ENCODE measurements at places on chromosomes 5 and 9.

- no peak for DNase-seq
Observed at GRCh38 chr5:11467588-11467987, 436.7 kb downstream of the CTNND2 start.

DNA sequence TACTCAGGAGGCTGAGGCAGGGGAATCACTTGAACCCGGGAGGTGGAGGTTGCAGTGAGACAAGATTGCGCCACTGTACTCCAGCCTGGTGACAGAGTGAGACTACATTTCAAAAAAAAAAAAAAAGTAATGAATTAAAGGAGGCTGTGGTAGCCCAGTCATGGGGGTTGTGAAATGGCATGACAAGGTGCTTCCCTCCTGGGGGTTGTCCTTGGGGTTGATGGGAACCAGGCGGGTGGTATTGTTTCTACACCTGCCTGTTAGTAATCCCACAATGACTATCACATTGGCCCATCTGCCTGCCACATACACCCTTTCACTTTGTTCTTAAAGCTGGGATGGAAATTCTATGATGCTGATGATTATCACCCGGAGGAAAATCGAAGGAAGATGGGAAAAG, 5.6 kb downstream of the IDNK start:
- DNase-seq: no peak

- no peak for DNase-seq
Observed at GRCh38 chr9:123460091-123460490, 104.1 kb downstream of the CRB2 start.

GRCh38 chr5:77798456-77798855, 22.3 kb upstream of the TBCA start:
- DNase-seq: no peak

DNA sequence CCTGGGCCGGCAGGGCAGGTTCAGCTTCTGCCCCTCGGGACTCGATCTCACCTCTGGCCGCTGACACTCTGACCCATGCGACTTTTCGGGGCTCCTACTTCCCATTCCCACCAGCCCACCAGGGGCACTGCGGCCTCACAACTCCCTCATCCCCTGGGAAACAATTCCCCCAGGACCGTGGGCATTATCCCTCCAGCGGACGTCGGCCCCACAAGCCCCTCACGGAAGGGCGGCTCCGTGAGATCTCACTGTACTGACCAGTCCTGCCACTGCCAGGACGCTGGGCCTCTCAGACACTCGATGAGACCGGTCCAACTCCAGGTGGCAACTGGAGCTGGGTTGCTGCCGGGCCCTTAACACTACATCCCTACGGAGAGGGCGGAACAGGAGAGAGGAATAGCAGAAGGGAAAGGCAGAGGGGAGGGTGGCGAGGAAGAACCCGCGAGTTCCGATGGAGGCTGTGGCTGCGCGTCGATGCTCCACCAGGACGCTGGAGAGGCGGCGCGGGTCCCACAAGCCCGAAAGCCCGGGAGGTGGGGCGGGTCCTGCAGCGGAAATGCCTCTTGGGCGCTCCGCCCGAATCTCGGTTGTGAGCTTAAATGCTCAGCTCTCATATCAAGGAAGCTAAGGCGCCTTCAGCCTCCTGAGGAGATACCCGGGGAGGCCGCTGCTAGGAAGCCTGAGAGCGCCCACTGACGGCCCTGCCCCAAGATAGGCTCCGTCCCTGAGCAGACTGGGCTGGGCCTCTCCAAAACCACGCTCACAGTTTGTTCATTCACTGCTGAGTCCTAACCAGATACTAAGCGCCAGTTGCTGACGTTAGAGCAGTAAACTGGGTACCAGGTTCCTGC, 36.3 kb downstream of the VCP start:
- DNase-seq: no peak

- DNase-seq: no peak
Observed at GRCh38 chr9:97617939-97618416, 15.2 kb downstream of the TSTD2 start.

DNA sequence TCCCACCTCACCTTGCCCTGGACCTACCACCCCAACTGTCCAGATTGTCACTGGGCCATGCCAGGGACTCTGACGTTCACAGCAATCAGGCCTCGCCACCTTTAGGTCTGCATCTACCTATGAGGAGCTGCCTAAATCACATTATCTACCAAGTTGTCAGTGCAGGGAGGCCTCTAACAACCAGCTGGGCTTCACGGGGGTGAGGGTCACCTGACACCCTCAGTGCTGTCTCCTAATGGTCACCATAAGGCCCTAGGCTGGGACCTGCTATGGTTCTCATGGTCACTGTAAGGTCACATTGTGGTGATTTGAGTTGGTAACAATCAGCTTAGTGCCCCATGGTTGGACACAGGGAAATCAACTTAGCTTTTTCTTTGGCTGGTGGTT, 119.2 kb upstream of the CXCL14 start:
- DNase-seq: no peak

DNA sequence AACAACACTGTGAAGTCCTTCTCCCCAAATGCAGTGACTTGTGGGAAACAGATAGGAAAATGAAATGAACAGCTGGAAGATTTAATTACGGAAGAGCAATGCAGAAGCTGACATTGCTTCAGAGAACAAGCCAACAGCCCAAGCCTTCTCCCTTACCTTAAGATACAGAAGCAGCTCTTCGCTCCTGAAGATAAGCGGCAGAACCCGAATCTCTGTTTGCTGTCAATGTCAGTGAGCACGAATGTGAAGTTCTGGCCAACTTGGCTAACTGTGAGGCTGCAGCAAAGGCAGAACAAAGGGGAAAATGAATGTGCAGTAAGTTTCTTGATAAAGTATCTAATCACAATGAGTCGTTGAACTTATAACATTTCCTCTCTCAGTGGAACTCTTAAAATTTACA, 172.4 kb downstream of the DENND1A start:
- DNase-seq: no peak

- no peak for DNase-seq
Observed at GRCh38 chr9:93668261-93668871, 92.0 kb downstream of the PHF2 start.

DNA sequence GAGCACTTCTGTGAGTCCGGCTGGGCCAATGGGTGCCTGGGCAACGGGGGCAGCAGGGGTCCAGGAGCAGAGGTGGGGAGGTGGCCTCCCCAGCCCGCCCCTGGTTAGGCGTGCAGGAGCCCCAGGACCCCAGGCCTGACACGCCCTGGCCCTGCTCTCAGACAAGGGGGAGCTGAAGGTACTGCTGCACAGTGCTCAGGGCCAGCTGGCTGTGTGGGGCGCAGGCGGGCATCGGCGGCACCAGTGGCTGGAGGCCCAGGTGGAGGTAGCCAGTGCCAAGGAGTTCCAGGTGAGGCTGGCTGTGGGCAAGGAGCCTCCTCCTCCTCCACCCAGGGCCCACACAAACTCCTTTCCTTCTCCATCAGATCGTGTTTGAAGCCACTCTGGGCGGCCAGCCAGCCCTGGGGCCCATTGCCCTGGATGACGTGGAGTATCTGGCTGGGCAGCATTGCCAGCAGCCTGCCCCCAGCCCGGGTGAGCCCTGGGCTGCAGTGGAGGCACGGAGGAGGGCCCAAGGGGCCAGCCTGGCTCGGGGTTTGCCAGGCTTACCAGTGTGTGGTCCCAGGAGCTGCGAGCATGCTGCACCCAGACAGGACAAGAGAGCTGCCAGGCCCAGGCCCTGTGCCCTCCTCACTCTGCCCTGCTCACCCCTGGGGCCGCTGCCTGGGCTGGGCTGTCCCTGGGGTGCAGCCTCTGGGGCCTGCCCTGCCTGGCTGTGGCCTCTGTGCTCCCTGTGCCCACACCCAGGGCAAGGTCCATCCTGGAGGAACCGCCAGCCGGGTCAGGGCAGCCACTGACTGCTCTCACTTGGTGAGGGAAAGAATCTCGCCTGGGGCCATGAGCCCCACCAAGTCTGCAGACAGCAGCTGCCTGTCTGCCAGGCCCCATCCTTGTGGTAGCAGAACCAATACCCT, 7.0 kb downstream of the MAMDC4 start:
- DNase-seq: no peak

GRCh38 chr9:10274175-10274574, 338.6 kb downstream of the PTPRD start:
- no peak for DNase-seq

- DNase-seq: no peak
Observed at GRCh38 chr5:32601623-32602295, 16.4 kb downstream of the SUB1 start.

GRCh38 chr5:43561356-43561755, 4.5 kb upstream of the PAIP1 start:
- no peak for DNase-seq

DNA sequence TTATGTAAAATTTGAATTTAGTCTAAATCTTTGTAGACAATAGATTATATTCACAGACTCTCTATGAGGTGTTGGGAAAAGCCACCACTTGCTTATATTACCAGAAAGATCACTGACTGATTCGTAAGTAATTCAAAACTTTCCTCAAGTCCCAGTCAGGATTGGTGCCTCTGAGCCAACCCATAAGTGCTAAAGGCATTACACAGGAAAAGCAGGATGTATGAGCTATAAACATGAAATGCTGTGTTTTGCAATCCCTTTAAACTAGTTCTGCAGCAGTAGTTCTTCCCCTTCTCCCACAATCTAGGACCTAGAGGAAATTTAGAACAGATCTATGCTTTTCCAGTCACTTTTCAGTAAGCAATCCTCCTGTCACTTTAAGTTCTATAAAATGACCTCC, 48.0 kb downstream of the SHLD3 start:
- DNase-seq: no peak

DNA sequence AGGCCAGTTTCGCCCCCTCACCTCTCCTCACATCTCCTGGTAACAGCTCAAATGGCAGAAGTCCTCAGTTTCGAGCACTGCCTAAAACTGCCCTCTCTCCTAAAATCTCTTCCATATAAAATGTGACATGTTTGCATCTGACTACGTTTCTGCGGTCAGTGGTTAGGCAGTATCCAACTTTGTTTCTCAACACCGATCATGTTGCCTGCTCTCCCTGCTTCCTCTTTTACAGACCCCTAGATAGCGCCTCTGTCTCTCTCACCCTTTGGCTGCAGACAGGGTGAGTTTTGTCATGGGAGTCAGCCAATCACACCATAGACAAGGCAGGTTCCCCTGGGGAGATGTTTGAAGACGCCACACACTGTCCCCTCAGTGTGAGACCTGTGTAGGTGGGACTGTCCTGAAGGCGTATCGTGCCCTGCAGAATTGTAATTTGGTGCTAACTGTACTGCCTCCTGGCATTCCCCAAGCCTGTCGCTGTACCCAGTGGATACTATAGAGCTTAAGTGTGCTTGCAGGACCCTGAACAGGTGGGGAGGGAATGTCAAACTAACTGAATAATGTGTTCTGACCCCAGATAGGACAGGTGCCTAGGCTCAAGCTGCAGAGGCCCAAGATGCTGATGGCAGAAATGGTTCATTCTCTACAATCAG, 1.1 kb downstream of the HEXB start:
- no peak for DNase-seq

- no peak for DNase-seq
Observed at GRCh38 chr5:32265902-32266301, 46.8 kb downstream of the MTMR12 start.

- no peak for DNase-seq
Observed at GRCh38 chr9:120650352-120650751, 63.9 kb downstream of the MEGF9 start.

DNA sequence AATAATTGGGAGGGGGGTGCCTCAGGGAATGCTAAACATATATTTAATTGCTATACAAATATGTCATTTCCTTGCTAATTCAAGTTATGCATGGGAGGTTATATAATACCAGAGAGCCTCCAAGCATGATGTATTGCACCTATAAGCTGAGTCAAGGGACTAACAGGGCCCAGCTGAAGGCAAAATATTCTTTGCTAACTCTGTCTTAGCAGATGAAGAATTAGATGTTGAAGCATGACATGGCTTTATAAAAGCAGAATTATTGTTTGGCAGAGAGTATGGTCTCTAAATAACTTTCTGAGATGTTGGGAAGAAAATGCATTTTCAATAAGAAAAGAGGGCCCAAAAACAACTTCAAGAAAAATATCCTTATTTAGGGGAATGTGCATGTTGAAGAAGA, 60.4 kb downstream of the SGCD start:
- DNase-seq: no peak

GRCh38 chr5:177390363-177391300, 6.4 kb downstream of the SLC34A1 start:
- DNase-seq: peak; percentile 71

GRCh38 chr9:81819155-81819554, 109.1 kb upstream of the SPATA31D4 start:
- no peak for DNase-seq

GRCh38 chr9:80550181-80550580, 978.4 kb downstream of the TLE4 start:
- no peak for DNase-seq

- DNase-seq: no peak
Observed at GRCh38 chr5:102753889-102754766, 977 bp upstream of the PAM start.

- no peak for DNase-seq
Observed at GRCh38 chr5:53116597-53116996, 7.0 kb upstream of the MOCS2 start.

- DNase-seq: no peak
Observed at GRCh38 chr5:96320797-96321196, 112.3 kb downstream of the PCSK1 start.

DNA sequence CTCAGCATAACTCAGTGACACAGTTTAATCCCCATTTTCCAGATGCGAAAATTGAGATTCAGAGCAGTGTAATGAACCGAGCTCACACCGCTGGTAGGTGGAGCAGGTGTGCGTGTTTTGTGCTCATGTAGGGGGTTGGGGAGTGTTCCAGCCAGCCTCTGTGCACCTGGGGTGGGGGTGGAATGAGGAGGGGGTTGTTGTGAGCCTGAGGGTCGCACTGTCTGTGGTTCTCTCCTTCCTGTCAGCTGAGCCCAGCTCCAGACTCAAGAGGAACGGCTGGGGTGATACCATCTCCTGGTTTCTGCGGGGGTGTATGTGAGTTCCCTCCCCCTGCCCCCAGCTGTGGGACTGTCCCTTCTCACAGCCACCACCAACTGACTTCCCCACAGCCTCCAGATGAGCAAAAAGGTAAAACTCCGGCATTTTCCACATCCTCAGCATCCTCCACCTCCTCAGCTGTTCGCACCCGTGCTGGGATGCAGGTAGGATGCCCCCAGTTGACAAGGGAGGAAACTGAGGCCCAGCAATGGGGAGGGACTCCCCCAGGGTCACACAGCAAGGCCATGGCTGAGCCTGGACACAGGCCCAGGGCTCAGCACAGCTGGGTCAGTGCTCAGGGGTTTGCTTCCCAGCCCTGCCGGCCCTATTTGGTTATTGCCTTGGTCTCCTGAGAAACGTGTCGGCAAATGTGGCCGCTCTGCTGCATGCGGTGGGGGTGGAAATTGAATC, 2.1 kb downstream of the SH2D3C start:
- peak; percentile 38 for DNase-seq

DNA sequence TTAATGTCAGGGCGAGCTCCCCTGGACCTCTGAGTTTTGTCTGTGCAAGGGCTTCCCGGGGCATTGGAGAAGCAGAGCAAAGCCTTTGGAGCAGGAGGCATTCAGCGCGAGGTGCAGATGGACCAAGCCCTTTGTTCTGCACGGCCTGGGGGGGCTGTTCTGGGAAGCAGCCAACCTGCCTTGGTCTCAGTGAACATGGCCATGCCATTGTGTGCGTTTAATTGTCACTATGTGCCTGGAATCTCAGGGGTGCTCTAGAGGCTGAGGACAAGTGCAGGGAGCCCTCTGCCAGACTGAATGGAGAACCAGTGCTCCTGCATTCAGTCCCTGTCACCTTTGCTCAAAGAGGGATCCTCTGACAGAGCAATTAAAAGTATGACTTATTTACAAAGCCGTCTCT, 329.4 kb downstream of the IRX1 start:
- DNase-seq: no peak

GRCh38 chr5:50759526-50760270, 93.3 kb downstream of the PARP8 start:
- no peak for DNase-seq

Measured in stimulated activated CD4-positive, alpha-beta T cell treated with anti-CD3 and anti-CD28 coated beads, Interleukin-1b, Interleukin-23, amount 100 ng/mL, for 1 hour (primary cell).